ENCODE measurements at places on chromosomes 1 and 21.
A peak's percentile ranks its signal among the peaks of the same experiment; 100 is the strongest.

- DNase-seq: peak; percentile 72
Observed at GRCh38 chr21:29501451-29501850, 202.7 kb downstream of the BACH1 start.

- no peak for DNase-seq
Observed at GRCh38 chr1:242870966-242871365, 346.5 kb upstream of the PLD5 start.

DNA sequence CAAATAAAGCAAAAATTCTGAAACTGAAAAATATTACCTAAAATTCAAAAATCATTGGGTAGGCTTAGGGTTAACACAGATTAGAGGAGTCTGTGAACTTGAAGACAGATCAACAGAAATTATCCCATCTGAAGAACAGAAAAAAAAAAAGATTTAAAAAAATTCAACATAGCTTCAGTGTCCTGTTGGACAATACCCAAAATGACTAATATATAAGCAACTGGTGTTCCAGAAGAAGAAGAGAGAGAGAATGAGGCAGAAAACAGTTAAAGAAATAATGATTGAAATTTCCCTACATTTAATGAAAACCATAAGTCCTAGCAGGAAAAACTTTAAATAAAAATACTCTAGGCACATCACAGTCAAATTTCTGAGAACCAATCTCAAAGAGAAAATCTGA lies 31.5 kb downstream of the TMCO1 start:
- no peak for DNase-seq

- no peak for DNase-seq
Observed at GRCh38 chr1:6953216-6953615, 168.0 kb downstream of the CAMTA1 start.

DNA sequence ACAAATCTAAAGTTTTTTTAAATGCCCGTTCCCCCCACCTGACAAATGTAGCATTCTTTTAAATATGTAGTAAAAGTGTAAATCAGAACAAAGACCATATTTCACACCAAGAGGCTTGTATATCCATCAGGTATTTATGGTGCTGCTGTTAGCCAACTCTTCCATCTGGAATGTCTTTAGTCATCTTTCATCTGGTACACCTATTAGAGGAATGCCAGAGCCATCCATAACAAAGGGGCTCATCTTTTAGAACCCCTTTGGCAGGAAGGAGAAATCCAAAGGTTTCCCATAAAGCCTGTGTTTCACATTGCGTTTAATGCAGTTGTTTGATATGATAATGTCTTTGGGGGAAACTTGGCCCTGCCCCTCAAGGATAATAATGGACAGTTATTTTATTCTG lies 79.3 kb upstream of the C1orf87 start:
- DNase-seq: no peak

DNA sequence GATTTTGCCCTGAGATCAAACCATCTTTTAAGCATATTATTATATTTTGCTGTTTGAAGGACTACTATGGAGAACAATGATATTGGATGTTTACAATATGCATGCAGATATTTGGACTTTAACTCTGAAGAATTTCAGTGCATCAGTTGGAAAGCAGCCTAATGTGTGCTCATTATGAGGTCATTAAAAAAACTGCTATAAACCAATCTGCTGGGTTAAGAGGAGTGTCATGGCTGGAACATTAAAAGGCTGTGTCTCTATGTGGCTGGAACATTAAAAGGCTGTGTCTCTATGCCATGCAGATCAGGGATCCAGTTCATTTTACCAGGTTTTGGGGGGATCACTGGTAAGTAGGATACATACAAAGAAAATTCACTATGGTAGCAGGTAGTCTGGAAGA lies 77.6 kb downstream of the SPATA46 start:
- no peak for DNase-seq

GRCh38 chr1:30407865-30408580 lies 315.4 kb downstream of the MATN1 start:
- DNase-seq: no peak

DNA sequence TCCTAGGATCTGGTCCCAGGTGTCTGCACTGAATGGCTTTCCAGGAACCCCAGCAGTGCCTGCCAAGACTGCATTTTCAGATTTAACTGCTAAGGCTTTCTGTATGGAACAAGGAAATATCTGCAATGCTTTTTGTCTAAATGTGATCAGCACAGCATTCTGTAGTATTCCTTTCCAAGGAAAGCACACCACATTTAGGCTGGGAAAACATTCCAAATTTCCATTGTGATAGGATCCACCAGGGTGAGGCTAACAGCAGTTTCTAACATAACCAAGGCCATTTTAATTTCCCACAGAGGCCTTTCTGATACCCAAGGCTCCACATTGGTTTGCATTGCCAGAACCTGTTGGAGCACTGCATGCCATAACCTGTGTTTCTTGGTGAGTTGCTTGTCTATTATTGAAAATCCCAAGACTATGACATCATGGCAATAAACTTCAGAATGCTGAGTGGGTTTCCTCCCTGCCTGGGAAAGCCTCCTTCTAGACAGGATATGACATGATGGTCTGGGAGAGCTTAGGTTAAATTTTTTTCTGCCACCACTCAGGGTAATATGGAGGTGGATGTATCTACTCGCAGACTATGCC lies 23.3 kb upstream of the PTGFRN start:
- no peak for DNase-seq

DNA sequence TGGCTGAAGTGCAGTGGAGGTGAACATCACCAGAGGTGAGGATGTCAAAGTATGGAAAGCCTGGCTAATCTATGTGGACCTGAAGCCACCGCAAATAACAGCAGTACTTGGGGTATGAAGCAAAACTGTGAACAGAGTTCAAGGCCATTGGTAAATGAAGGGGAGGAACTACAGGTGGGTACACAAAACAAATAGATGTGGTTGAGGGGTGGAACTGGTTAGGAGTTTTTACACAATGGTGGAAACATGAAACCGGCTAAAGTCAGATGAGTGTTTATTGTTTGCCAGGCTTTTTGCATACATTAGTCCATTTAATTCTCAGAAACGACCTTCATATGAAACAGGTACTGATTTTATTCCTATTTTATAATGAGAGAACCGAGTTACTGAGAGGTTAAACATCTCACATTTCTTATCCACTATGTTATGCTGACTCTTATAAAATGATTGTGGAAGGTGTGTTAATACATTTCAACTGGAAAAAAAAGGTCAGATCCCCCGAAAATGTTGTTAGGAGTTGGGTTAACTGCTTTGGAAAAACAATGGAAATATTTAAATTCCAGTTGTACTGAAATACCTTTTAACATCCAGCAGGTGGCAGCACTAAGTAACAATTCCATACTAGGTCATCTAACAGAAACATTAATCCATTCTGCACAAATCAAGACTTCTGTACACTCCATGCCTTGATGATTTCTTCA lies 44.3 kb upstream of the GTF2B start:
- DNase-seq: no peak

DNA sequence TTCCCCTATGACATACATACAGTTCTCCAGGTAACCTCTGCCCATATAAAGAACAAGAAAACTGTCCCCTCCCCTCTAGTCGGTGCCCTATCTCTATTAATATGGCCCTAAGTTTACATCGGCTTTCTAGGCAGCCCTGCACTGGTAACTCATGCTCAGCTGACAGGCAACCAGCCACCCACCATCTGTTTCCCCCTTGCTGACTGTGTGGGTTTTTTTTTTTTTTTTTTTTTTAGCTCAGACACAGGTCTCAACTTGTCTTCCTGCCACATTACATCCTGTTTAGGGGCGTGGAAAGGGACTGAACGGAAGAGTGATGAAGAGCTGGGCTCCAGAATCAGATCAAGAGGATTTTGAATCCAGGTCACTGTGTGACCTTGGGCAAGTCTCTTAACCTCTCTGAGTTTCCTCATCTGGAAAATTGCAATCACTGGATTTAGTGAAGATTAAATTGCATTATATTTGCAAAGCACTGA lies 14.0 kb downstream of the LAPTM5 start:
- no peak for DNase-seq

DNA sequence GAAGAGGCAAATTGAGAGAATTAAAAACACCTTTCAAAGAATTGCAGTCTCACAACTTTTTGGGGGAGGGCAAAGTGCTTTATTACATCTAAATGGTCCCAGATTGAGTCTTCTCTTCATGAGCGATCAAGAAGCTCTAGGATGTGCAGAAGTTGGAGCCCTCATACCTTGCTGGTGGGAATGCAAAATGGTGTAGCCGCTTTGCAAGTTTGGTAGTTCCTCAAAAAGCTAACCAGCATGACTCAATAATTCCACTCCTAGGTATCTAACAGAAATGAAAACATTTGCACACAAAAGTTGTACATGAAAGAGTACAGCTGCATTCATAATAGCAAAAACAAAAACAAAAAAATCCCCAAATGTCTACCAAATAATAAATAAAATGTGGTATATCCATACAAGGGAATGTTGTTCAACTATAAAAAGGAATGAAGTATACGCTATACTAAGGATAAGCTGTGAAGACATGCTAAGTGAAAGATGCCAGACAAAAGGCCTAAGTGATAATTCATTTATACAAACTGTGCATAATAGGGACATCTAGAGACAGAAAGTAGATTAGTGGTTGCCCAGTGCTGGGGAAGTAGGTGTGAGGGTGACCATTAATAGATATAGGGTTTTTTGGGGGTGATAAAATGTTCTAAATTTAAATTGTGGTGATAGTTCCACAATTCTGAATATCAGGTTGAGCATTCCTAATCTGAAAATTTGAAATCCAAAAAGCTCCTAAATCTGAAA lies 55.2 kb downstream of the SELENOF start:
- DNase-seq: no peak

DNA sequence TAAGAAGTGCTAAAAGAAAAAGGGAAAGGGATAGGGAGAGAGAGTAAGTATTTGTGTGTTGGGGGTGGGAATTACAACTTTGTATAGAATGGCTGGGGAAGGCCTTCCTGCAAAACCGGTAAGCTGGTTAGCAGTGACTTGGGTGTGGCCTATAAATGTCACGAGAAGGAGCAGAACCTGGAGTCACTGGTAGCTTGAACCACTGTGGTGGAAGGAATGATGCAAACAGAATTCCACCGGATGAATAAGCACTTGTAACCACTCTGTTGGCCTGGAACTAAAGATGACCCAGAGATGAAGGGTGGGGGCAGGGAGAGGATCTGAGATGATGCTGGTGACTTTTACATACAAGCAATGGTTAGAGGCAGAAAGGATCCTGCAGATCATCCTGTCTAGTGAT lies 8.9 kb downstream of the XKR8 start:
- peak; percentile 74 for DNase-seq

DNA sequence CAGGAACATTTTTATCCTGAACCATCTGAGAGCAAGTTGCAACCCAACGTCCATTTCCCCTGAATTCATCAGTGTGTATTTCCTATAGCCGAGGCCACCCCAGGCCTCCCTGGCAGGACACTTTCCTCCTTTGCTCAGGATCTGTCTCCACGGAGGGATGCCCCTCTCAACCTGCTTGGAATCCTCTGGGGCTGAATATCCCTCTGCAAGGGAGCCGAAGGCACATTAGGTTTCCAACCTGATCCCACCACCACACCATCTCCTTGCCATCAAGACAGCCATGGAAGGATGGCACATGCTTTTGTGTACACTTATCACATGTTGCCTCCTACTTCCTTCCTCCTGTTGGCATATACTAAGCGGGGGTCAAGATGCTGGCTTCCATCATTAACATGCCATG lies 74.8 kb upstream of the EDN2 start:
- DNase-seq: no peak

DNA sequence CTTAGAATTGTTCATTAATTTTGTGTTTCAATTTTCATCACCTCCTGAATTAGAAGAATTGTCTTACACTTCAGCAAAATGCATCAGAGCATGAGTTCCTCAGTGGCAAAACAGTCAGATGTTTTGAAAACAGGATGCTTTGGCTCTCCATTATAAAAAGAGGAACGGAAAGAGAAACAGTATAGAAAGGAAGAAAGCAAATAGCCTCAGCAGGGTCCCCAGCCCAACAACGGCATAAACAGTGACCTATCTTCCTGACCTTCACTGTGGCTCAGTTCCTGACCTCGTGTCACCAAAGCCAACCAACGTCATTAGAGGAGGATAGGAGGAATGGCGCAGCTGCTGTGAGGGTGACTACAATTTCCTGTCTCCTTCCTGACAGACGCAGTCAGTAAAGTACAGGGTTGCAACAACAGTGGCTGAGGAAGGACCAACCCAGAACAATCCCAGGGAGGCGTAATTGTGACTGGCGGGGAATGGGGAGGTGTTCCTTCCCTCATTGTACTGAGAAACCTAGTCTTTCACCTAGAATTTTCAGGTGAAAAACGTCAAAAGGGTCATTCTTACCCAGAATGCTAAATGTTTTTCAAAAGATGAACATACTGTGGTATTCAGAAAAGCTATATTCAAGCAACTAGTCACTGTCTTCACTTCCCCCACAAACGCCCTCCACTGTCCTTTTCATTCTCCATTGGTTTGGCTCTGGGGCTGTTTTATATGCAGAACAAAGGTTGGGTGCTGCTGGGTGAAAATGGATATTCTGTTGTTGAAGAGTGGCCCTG lies 197.9 kb upstream of the SGIP1 start:
- no peak for DNase-seq

DNA sequence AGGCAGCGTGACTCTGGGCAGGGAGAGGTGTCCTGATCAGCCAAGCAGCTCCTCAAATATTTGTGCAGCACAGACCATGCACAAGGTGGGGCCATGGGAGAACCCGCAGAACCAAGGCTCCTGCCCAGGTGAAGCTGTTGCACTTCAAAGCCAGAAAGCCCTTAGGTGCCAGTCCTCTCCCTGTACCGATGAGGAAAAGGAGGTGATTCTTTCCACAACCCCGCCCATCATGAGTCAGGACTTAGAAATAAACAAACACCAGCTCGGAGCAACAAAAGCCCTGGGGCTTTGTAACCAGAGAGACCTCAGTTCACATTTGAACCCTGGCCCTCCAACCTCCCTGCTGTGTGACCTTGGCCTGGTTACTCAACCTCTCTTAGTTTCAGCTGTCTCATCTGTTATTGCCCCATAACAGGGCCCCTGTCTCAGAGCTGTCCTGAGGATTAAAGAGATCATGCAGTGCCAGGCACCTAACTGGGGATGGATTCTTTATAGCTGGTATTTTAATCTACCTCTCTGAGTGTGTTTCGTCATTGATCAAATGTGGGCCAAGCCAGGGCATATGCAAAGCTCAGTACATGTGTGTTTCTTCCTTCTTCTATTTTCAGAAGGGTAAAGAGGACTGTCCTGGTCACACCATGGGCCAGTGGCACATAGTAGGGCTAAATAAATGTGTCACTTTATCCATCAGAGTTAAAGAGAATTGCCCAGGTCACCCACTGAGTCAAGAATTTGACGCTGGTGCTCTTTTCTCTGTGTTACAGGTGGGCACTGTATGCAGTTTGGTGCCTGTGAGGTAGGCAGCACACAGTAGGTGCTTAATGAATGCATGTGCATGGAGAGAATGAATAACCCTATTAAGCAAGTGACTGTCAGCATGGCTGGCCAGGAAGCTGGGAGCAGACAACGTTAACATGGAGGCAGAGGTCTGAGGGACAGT lies 1.4 kb downstream of the LDLRAD1 start:
- no peak for DNase-seq

GRCh38 chr1:190320952-190321351 lies 156.7 kb downstream of the BRINP3 start:
- peak; percentile 0 for DNase-seq

DNA sequence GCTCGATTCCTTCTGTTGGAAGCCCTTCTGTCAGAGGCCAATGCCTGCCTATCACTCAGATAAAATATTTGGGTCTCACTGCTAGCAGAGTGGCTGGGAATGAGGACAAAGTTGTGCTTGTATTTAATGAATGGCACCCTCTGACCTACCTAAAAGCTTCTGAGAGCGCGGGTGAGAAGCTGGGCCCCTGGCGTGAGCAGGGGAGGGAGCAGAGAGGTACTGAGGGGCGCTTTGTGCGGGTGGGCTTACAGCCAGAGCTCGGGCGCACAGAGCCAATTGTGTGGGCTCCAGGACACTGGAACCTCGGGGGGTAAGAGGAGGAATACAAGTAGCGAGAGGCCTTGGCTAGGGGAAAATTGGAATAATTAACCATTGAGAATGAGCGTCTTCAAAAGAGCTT lies 32.3 kb downstream of the PCAT6 start:
- no peak for DNase-seq
